ENCODE measurements at places on chromosomes 4 and X. TPM values are rescaled to one million over a fixed set of nuclear protein-coding genes. Genes with fewer than 3 reads are reported as not detected.

- ATAC-seq = no peak
Observed at GRCh38 chr4:95998311-95998710, 158.4 kb downstream of the PDHA2 start.

GRCh38 chrX:40155589-40156469 lies 58.1 kb upstream of the BCOR start:
- ATAC-seq = no peak

MAGEB17 gene
- not detected for total RNA-seq

- no peak for ATAC-seq
Observed at GRCh38 chr4:55087913-55088260, 37.5 kb downstream of the KDR start.

PRSS12 gene
- not detected for total RNA-seq

DNA sequence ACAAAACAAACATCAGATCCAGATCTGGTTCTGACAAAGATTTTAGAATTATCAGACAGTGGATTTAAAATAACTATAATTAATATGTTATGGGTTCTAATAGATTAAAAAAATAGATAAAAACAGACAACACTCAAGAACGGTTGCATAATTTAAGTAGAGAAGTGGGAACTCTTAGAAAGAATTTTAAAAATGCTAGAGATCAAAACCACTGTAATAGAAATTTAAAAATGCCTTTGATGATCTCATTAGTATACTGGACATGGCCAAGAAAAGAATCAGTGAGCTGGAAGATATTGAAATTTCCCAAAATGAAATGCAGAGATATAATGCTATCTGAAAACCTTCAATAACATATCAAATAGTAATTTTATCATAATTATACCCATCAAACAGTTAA lies 28.3 kb upstream of the DYNLT3 start:
- ATAC-seq = no peak

GRCh38 chr4:8410641-8411271 lies 29.8 kb downstream of the ACOX3 start:
- no peak for ATAC-seq
